ENCODE measurements at places on chromosomes 11 and 22.
A peak's percentile ranks its signal among the peaks of the same experiment; 100 is the strongest.

GRCh38 chr11:120219232-120219937, 8.6 kb downstream of the OAF start:
- no peak for DNase-seq

- peak; percentile 24 for DNase-seq
Observed at GRCh38 chr11:124745835-124746620, 6.0 kb downstream of the VSIG2 start.

- no peak for DNase-seq
Observed at GRCh38 chr11:112744041-112744440, 217.2 kb upstream of the NCAM1 start.

GRCh38 chr22:45208993-45209838, 31.5 kb downstream of the KIAA0930 start:
- DNase-seq = no peak

DNA sequence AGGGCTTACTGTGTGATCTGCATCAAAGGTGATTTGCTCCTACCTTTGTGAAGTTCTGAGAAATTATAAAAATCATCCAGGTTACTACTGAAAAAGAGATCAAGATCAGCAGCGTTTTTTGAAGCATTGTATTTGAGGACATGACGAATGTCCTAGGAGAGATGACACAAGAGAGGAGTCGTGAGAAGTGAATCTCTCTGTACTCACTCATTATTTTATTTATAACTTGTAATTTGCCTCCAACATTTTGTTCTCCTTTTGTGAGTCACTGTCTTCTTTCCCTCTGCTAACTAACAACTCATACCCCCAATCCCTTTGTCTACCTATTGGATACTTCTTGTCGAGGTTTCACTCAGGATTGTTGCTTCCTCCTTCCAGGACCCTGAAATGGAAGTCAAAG, 8.6 kb downstream of the NXPE1 start:
- DNase-seq = no peak

GRCh38 chr22:50185375-50186087, at the start of gene TRABD:
Gene TRABD, plus strand, starts transcription at chr22:50185913. Its CDS starts 7,148 bp downstream, at chr22:50193061.
- DNase-seq = peak; percentile 86

DNA sequence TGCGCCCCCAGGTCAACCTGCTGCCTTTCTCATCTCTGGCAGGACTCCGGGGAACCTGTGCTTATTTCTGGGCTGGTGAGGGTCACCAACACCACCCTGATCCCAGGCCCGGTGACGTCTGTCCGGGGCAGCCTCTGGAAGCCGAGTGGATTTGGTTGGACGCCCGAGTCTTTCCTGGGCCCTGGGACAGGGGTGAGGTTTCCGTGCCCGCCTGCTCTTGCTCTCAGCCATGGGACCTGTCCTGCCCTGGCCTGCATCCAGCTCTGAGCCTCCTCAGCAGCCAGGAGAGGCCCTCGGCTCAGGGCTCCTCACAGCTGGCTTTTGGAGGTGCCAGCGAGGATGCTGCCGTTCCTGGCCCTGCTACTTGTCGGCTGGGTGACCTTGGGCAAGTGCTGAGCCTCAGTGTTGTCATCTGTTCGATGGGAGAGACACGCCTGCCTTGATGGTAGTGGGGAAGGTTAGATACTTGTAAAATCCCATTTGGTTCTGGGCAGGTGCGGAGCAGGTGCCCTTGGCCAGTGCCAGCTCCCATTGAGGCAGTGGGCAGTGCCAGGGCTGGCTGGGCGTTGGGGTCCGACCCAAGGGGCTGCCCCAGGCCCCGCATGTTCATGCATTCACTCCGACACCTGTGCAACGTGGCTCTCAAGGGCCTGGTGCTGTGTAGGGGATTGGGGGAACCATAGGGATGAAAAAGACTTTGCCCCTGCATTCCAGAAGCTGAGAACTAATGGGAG, 58.9 kb upstream of the THY1 start:
- DNase-seq = no peak

- DNase-seq = no peak
Observed at GRCh38 chr11:86675017-86675416, 2.6 kb upstream of the ME3 start.

- DNase-seq = peak; percentile 24
Observed at GRCh38 chr22:46149512-46150033, 753 bp upstream of the PPARA start.

GRCh38 chr11:67347964-67348749, 5.2 kb downstream of the POLD4 start:
- DNase-seq = no peak

DNA sequence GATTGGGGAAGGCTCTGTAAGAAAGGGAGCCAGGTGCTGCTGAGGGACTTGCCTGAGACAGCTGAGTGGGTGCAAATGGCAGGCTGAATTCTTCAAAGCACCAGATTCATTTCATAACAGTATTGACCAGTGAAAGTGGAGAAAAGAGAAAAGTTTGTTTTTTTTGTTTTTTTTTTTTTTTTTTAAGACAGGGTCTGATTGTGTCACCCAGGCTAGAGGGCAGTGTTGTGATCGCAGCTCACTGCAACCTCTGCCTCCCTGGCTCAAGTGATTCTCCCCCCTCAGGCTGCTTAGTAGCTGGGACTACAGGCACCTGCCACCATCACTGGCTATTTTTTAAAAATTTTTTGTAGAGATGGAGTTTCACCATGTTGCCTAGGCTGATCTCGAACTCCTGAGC, 494.0 kb downstream of the MIAT start:
- no peak for DNase-seq

GRCh38 chr11:119602745-119603373, 126.1 kb downstream of the NECTIN1 start:
- no peak for DNase-seq

- no peak for DNase-seq
Observed at GRCh38 chr22:32348031-32348611, 9.5 kb upstream of the RFPL3 start.

DNA sequence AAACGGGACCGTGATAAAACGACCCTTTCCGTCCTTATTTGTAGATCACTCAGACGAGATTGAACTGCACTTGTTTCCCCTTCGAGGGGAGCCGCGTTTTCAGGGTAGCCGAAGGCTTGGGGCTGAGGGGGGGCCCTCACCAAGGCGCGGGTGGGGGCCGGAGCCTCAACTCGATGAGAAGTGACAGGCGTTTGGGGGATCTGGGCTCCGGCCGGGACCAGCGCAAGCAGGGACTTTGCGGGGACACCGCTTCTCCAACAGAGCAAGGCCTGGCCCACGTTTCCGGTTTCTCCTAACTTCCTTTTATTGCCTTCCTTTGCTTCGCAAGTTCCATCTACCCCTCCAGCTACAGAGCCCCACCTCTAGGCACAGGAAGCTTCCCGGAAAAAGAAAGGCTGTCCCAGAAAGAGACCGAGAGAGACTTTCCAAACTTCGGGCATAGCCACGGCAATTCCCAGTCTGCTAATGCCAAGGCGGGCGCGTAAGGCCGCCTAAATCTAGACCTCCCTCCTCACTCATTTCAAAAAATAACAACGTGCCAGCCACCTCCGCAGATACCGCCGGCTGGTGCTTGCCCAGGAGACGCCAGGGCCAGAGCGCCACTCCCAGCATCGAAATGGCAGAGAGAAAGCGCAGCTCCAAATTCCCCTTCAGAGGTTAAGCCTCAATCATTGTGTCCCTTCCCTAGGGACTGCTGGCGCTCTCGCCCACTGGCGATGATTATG, 6.6 kb downstream of the PAX6 start:
- DNase-seq = no peak

GRCh38 chr11:44229098-44229497, 80.8 kb downstream of the ALX4 start:
- DNase-seq = no peak

- no peak for DNase-seq
Observed at GRCh38 chr11:2890466-2891294, 5.1 kb upstream of the CDKN1C start.

DNA sequence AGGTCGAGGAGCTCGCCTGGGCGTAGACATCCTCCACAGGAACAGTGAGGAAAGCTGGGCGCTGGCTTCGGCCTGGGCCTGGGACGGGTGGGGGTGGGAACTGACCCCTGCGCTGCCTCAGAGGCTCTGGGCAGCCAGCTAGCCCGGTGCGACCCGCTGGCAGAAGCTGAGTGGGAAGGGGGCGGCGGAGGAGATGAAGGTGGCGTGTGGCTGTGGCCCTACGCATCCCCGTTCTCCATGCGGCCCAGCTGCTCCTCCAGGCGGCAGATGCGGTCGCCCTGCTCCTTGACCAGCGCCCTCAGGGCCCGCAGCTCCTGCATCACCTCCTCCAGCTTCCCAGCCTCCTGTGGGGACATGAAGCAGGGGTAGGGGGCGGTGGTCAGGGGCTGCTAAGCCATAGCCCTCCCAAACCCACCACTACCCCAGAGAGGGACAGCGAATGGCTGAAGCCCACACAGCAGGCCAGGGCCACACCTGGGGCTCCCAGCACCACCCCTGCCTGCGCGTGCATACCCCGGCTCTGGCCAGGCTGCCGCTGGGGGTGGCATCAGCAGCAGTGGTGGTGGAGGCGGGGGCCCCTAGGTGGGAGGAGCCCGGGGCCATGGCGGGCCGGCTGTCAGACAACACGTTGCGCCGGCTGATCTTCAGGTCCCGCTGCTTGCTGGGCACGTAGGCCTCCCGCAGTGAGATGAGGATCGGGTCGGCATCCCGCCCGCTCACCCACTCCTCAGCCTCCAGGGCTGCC, 848 bp upstream of the PTPRCAP start:
- peak; percentile 72 for DNase-seq

GRCh38 chr11:43880640-43881159, at the start of gene ALKBH3:
Gene ALKBH3, plus strand, starts transcription at chr11:43880831. Its CDS starts 1,822 bp downstream, at chr11:43882653.
- peak; percentile 93 for DNase-seq

GRCh38 chr22:49025791-49026493, 801.7 kb downstream of the BRD1 start:
- DNase-seq = no peak

GRCh38 chr11:93512073-93512475, 31.1 kb downstream of the SMCO4 start:
- no peak for DNase-seq

DNA sequence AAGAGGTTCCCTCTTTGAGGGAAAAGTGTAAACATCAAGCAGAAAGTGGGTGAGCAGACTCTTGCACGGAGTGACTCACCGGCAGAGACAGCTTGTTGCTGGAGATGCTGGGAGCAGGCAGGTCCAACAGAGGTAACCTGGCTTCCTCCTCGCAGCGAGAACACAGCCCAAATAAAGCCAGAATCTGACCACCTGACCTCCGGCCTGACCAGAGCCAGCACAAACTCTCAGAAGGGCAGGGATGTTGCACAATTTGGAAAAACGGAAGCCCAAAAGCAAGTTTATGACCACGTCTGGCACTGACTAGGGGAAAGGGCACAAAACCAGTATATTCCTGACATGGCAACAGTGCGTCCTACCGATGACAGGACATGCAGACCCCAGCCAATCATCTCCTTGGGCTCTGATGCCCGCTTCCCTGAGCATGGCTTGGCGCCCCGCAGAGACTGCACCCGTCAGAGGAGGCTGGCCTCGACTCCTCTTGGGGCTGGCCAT, 5.4 kb downstream of the SMCO4 start:
- no peak for DNase-seq

DNA sequence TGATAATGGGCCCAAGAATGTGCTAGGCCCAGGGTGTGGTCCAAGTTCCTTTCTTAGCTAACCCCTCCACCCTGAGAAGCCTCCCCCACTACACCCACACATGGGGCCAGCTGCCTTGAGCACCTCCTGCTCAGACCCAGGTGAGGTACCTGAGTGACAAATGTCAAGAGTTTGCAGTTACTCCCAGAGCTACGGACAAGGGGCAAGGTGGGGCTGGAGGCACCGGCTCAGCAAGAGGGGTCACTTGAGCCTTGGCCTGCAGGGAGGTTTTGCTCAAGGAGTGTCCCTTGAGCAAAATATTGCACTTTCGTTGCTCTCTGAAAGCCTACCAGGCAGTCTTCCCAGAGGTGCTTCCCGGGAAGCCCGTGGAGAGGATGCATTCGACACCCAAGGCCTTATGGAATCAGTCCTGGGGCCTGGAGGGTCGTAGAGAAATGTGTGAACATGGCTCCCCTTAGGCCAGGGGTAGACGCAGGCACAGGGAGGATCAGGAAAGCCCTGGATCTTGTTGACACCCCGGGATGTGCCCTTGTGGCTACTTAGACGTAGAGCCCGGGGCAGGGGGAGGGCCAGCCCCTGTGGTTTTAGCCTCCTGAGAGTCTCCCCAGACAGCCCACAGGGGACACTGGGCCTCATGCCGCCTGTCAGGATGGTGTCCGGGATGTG, 114.2 kb downstream of the KCNQ1 start:
- no peak for DNase-seq

- DNase-seq = no peak
Observed at GRCh38 chr22:24380220-24380904, 47.0 kb upstream of the ADORA2A start.

GRCh38 chr11:20452585-20452984, 65.1 kb downstream of the PRMT3 start:
- DNase-seq = no peak

All from CD4-positive, alpha-beta T cell treated with Interleukin-4 for 4 hours (primary cell).